Right lung (tissue), 10 donors: ENCODE measurements at places on chromosomes 12 and 14. TPM values are rescaled to one million over a fixed set of nuclear protein-coding genes. Genes with fewer than 3 reads are reported as not detected.

The TAS2R7 gene
- polyA plus RNA-seq: not detected

DNA sequence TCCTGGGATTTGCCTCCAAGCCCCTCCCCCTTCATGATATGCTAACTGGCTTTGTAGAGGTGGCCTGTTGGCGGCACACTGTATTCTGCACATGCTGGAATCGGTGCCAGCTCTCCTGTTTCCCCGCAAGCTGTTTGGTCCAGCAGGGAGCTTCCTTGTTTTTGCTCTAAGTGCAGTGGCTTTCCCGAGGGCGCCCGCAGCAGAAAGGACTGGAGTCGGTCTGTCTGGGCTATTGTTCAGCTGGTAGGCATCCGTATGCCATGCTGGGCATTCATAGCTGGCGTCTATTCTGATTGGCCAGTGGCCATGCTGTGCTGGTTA, 88.9 kb upstream of the MED13L start:
- DNase-seq: no peak

- DNase-seq: no peak
Measured at GRCh38 chr12:25694072-25694471, 141.0 kb upstream of the LMNTD1 start.

DNA sequence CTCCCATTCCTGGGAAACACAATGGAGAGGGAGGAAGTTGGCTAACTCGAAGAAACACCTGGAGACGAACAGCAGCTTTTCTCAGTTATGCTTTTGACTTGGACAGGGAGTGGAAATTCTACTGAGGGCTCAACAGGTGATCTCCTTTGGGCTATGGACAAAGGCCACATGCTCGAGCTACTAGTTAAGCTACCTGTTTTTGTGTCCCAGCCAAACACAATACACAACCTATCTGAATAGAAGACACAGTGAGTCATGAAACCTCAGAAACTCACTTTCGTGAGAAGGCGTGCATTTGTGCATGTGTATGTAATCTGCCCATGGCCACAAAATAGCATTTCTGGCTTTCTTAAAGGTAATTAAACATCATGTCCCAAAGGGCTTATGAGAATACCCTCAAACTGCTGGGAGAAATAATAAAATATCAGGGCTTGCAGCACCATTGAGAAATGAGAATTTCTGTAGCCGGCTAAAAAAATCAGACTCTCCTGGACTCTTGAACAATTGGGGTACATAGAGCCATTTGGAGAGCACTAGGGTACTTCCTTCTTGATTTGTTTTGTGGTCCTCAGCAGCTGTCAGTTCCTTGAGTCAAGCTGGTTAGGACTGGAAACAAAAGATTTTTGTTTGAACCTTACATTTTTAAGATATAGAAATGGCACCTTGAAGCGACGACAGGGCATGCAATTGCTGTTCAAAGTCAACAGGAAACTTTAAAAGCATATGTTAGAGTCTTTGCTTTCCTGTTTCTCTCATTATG, 85.5 kb upstream of the PTHLH start:
- no peak for DNase-seq

- no peak for DNase-seq
Measured at GRCh38 chr14:72196237-72197015, 264.2 kb downstream of the RGS6 start.

- no peak for DNase-seq
Measured at GRCh38 chr12:82120901-82121300, 237.3 kb downstream of the CCDC59 start.

The REC8 gene
- 48.2 TPM for polyA plus RNA-seq

The ZNF891 gene
- 3.7 TPM for polyA plus RNA-seq

DNA sequence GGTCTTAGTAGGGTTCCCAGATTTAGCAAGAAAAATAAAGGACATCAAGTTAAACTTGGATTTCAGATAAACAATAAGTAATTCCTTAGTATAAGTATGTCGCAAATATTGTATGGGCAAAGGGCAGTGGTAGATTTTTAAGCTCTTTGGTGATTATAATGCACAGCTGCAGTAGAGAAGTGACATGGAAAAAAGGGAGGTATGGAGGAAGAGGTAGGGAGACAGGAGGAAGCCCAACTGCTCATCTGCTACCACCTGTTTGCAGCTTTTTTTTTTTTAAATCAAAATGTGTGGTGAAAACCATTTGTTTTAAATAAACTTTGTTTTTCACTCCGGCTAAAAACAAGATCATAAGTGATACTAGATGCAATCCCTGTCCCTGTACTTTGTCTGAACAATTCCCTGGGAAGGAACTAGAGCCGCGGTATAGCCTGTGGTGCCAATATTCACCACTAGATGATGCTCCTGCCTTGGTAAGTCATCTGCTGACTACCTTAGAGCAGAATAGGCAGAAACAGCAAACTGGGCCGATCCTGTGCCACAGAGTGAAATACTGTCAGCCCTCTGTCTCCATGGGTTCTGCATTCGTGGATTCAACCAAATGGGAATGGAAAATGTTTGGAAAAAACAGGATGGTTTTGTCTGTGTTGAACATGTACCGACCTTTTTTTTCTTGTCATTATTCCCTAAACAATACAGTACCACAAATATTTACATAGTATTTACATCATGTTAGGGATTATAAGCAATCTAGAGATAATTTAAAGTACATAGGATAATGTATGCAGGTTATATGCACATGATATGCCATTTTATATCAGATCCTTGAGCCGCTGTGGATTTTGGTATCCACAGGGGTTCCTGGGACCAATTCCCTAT, 62.4 kb upstream of the PLBD1 start:
- DNase-seq: no peak

DNA sequence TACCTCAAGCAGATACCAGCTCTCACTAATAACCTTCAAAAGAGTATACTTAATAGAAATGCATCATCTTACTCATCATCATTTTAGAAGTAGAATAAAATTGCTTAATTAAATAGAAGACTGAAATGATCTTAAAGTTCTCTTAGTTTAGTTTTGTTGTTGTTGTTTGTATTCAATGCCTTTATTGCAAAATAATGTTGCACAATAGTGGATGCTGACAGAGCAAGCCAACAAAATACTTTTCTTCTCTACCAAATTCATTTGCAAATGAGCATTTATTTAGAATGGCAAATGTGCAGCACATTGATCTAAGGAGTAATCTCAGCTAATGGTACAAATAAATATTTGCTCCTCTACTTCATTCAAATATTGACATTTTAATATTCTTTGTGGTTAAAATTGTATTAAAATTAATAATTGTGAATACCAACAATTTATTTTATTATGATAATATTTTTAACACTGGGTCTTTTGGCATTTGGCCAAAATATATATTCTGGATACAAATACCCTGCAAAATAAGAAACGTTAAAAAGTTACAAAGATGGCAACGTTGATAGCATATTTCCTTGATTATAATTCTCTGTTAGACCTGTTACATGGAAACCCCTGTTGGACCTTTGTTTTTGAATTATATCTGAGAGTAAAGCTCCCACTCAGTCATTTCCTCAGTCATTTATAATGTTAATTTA, 496.1 kb downstream of the RERGL start:
- no peak for DNase-seq

DNA sequence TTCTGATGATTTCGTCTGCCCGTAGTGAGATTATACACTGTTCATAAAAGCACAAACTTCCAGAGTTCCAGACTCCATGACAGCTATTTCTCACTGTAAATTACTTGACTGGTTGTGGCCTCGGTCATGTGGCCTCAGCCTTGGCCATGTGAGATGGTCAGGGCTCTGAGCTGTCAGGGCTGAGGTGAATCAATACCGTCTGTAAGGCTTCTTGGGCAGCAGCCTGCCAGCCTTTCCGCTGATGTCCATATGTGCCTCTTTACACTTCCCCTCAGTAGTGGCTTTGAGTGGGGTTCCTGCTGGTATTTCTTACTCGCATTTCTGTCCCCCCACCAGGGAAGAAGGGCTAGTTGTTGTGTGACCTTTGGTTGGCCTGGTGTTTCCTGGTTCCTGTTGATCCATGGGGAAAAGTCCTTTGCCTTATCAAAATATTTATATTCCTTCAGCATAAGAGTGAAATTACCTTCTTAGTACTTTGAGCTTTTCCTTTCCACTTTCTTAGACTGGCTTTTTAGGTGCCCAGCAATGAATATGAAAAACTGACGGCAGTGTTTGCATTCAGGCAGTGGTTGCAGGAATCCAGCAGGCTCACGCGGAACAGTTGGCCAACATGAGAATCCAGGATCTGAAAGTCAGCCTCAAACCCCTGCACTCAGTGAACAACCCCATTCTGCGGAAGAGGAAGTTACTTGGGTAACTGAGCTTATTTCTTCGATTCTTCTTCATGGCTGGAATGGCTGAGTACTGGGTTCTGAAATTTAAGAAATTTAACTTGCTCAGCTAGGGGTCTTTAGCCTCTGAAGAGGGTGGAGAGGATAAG, 46.1 kb downstream of the MAPKAPK5 start:
- DNase-seq: no peak

- no peak for DNase-seq
Measured at GRCh38 chr14:22025879-22026278, 352.3 kb upstream of the OR4E1 start.

- no peak for DNase-seq
Measured at GRCh38 chr12:82593901-82594396, 92.8 kb upstream of the TMTC2 start.

- DNase-seq: no peak
Measured at GRCh38 chr12:79834712-79835376, 100.1 kb downstream of the PPP1R12A start.

The MYBPC1 gene
- polyA plus RNA-seq: 84.2 TPM

- DNase-seq: no peak
Measured at GRCh38 chr12:109247831-109248654, 61.0 kb downstream of the FOXN4 start.

GRCh38 chr12:75744607-75745256, 233.3 kb upstream of the KRR1 start:
- DNase-seq: no peak

The CCDC175 gene
- 0.26 TPM for polyA plus RNA-seq

The ERP27 gene
- 13.3 TPM for polyA plus RNA-seq

GRCh38 chr12:109947521-109947920, 47.4 kb downstream of the TCHP start:
- DNase-seq: no peak

GRCh38 chr12:97936165-97936564, 473.6 kb downstream of the RMST start:
- DNase-seq: no peak

- no peak for DNase-seq
Measured at GRCh38 chr12:90622431-90622830, 332.5 kb downstream of the CCER1 start.
